Neuronal stem cell (in vitro differentiated cells): ENCODE measurements at places on chromosomes 2 and 18.

DNA sequence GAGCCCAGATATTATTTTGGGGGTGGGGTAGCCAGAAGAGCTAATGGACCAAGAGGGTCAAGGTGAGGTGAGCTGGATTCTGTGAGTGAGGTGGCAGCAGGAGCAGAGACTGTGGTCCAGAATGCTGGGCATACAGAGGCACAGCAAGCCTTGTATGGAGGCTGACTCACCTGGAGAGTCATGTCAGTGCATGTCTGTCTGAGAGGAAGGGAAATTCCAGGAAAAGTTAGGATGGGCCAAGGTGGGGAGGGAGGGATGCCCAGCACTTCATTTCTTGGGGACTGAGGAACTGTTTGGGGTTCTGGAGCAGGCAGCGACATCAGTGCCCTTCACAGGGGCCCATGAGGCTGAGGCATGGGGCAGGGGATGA is 21.1 kb downstream of the PER2 start:
- peaks cover 10% of the 10 kb centered on the region for H3K36me3 ChIP-seq
- peaks cover 3% of the 10 kb centered on the region for H3K4me1 ChIP-seq
- no peak overlapping the region for H3K27ac ChIP-seq
- DNase-seq, result no peak

- H3K4me3 ChIP-seq, result no peak overlapping the region
- H3K27me3 ChIP-seq, result no peaks in the 10 kb centered on the region
- H3K27ac ChIP-seq, result no peak overlapping the region
- H3K36me3 ChIP-seq, result peaks cover 94% of the 10 kb centered on the region
- DNase-seq, result no peak
These were observed 19.6 kb downstream of the UGP2 start for GRCh38 chr2:63861220-63861822.

DNA sequence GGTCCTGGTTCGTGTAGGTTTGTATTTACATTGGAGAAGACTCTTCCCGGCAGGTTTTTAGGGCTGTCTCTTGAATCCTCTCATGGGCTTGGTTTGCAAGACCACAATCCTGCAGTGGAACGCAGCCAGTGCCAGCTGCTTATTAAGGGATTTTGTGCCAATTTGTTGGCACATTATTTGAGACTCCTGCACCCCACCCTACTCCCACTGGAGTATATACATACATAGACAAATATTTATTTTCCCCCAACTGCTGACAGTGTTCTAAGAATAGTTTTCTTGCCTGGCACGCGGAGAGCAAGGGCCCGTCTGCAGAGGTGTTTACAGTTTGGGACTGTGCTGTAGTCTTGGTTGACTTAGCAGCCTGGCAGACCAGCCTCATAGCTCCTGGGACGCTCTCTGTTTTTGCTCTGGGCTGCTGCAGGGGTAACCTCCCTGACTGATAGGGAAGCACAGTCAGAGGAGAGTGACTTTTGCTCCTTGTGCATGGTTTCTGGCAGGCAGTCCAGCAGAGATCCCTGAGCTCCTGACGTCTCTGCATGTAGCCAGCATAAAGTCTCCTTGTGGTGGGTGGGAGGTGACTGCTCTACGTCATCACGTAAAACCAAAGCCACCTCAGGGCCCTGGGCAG is 1.9 kb downstream of the LDLRAD4 start:
- H3K4me1 ChIP-seq, result peaks cover 28% of the 10 kb centered on the region
- DNase-seq, result no peak
- H3K27me3 ChIP-seq, result peaks cover 5% of the 10 kb centered on the region
- no peak overlapping the region for H3K4me3 ChIP-seq
- no peaks in the 10 kb centered on the region for H3K36me3 ChIP-seq
- H3K27ac ChIP-seq, result no peak overlapping the region

DNA sequence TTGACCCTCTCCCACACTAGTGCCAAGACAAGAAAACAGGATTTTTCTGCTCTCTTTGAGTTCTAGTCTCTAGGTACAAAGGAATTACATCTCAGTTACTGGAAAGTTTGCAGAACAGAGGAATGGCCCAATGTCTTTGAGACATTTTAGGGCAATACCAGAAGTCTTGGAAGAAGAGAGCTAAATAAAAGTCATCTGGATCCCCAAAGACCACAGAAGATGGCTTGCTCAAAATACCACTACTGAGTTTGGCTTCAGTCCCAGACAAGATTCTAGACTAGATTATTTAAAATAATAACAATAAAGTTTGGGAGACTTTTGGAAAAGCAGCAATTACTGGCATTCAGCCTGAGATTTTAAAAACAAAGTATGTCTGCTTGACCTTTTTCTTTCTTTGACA is 61.9 kb upstream of the HK2 start:
- no peak overlapping the region for H3K4me3 ChIP-seq
- no peaks in the 10 kb centered on the region for H3K36me3 ChIP-seq
- H3K27me3 ChIP-seq, result no peaks in the 10 kb centered on the region
- no peak for DNase-seq
- no peaks in the 10 kb centered on the region for H3K4me1 ChIP-seq

DNA sequence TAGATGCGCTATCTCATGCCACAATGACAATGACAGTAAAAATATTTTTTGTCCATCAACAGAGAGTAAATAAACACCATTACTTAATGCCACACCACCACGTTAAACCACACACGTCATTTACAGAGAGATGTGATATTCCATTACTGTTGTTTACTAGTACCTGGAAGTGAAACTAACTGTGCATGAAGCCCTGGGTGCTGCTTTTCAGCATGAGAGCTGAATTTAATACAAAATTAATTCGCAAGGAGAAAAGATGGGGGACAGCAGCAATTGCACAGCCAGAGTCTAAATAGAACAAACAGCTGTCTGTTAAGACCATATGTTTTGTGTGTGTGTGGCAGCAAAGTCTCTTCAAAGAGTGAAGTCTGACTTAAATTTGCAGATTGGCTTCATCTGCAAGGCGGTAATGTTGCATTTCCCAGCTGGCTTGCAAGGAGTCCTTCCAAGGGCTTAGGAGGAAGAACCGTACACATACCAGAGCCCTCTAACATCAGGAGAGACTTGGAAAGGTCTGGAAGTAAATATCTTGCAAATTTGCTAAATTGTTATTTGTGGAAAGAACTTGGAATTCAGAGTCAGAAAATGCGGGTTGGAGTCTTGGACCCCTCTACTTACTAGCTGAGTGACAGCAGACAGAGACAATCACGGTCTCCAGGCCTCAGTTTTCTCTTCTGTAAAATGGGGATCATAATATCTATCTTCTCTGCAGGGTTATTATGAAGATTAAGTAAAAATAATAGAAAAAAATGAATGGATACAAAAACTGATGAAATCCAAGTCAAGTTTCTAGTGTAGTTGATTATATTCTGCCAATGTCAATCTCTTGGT is 127.6 kb downstream of the ALPK2 start:
- H3K4me3 ChIP-seq, result no peak overlapping the region
- no peak overlapping the region for H3K27ac ChIP-seq
- peaks cover 7% of the 10 kb centered on the region for H3K36me3 ChIP-seq
- H3K4me1 ChIP-seq, result peaks cover 3% of the 10 kb centered on the region

- H3K36me3 ChIP-seq, result no peaks in the 10 kb centered on the region
- no peaks in the 10 kb centered on the region for H3K4me1 ChIP-seq
- H3K4me3 ChIP-seq, result no peak overlapping the region
- DNase-seq, result no peak
These were observed 130.1 kb downstream of the LNPK start for GRCh38 chr2:175872005-175872348.

- DNase-seq, result no peak
- H3K4me1 ChIP-seq, result peaks cover 3% of the 10 kb centered on the region
- no peak overlapping the region for H3K4me3 ChIP-seq
- no peaks in the 10 kb centered on the region for H3K36me3 ChIP-seq
- no peaks in the 10 kb centered on the region for H3K27me3 ChIP-seq
- H3K27ac ChIP-seq, result no peak overlapping the region
These were observed 488.8 kb upstream of the RAB6C start for GRCh38 chr2:129490641-129491040.

DNA sequence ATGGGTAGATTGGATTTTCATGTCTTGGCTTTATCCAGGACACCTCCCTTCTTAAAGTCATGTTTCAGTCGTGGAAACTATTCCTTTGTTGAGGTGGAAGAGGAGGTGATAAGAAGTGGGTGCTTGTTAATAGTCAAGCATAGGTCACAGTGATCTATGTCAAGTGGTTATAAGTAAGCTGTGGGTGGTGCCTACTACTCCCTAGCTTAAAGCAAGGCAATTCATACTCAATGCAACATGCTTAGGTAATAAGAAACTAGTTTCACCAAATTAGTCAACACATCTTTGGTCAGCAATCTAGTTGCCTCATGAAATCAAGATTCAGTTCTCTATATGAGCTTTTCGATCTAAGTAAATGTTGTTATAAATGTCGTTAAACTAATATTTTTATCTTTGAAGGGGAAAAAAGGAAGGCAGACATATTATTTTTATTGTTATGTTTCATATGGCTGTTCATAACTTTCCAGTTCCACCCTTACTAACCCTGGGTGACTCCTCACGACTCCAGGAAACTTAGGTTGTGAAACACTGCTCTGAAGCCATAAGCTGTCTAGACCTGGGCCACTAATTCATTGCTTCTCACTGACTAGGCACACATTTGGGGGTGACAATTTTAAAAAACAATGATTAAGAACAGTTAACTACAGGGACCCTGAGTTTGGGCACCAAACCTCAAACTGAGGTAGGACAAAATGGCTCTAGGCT is 5.8 kb upstream of the ABCB11 start:
- no peak overlapping the region for H3K4me3 ChIP-seq
- H3K27me3 ChIP-seq, result no peaks in the 10 kb centered on the region
- DNase-seq, result no peak
- H3K4me1 ChIP-seq, result no peaks in the 10 kb centered on the region

- H3K27ac ChIP-seq, result no peak overlapping the region
- H3K4me3 ChIP-seq, result no peak overlapping the region
- H3K36me3 ChIP-seq, result no peaks in the 10 kb centered on the region
- H3K27me3 ChIP-seq, result no peaks in the 10 kb centered on the region
- DNase-seq, result no peak
- H3K4me1 ChIP-seq, result peaks cover 2% of the 10 kb centered on the region
These were observed 106.8 kb downstream of the ARHGAP28 start for GRCh38 chr18:6836331-6836730.

DNA sequence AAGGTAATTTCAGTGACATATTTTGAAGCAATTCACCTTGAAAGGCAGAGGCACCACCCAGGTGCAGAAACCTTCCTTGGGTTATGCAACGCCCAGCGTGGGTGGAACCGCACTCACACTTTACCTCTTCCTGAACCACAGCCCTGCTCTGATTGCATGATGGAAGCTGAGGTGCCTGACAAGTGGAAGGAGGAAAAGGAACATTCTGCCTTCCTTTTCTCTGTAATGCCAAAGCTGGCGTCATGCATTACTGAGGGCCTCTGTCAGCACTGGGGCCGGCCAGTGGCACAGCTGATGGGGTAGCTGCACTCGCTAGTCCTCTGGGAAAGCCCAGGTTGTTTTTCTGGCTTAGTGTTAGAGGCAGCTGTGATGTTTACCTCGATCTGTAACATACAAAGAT is 266.5 kb downstream of the NEDD4L start:
- H3K4me1 ChIP-seq, result peaks cover 3% of the 10 kb centered on the region
- H3K27me3 ChIP-seq, result no peaks in the 10 kb centered on the region
- no peak overlapping the region for H3K27ac ChIP-seq
- DNase-seq, result no peak

GRCh38 chr2:189641590-189641989 is 19.7 kb upstream of the ASNSD1 start:
- H3K36me3 ChIP-seq, result no peaks in the 10 kb centered on the region
- H3K4me3 ChIP-seq, result no peak overlapping the region
- peaks cover 3% of the 10 kb centered on the region for H3K4me1 ChIP-seq
- DNase-seq, result no peak
- H3K27ac ChIP-seq, result no peak overlapping the region

DNA sequence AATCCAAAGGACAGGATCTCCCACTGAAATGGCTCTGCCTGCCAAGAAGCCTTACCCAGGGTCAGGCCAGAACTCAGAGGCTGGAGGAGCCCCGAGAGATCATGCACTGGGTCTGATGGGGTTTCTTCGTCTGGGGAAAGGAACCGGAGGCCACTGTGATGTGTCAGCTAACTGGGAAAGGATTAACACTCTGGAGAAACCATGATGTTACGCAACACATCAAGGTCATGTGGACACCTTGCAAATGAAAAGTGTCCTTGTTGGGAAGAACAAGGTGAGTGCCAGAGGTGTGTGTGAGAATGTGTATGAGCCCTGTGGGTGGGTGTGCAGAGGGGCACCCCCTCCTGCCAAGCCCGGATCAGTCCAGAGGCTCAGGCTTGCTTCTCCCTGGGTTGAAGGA is 86.9 kb downstream of the CRACDL start:
- no peak for DNase-seq
- no peaks in the 10 kb centered on the region for H3K36me3 ChIP-seq
- H3K27ac ChIP-seq, result no peak overlapping the region
- H3K27me3 ChIP-seq, result peaks cover 3% of the 10 kb centered on the region

DNA sequence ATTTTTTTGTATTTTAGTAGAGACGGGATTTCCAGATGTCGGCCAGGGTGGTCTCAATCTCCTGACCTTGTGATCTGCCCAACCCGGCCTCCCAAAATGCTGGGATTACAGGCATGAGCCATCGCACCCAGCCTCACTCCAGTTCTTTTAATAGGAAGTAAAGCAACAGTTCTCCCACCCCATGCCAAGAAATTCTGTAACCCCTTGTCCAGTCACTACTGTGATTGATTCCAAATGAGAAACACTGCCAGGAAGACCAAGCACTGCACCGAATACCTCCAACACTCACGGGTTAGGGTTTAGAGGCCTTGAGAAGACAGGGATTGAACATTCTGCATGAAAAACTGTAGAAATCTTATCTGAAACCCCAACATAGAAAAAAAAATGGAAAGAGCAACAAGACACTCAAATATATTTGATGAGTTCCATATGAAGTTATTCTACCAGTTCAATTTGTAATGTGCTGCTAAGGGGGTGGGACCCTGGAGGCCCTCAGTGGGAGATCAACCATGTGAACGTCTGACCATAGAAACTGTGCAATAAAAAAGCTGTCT is 48.2 kb upstream of the BIN1 start:
- no peak overlapping the region for H3K27ac ChIP-seq
- H3K4me1 ChIP-seq, result peaks cover 2% of the 10 kb centered on the region
- DNase-seq, result no peak
- no peaks in the 10 kb centered on the region for H3K36me3 ChIP-seq
- no peaks in the 10 kb centered on the region for H3K27me3 ChIP-seq

DNA sequence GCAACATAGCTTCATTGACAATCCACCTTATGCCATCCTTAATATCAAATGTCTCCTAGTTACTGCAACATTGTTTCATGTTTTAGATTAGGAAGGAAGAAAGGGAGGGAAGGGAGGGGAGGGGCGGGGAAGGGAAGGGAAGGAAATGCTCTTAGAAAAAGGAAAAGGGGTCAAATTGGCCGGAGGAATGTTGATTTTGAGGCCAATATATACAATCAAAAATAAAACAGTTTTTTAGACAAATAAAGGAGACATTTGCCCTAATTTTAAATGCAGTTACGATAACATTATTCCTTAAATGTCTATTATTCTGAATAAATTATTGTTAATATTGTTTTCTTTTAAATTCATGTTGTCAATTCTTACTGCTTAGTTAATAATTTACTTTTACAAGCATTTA is 33.5 kb upstream of the CALCRL start:
- no peak overlapping the region for H3K27ac ChIP-seq
- no peaks in the 10 kb centered on the region for H3K27me3 ChIP-seq
- no peak for DNase-seq
- H3K4me1 ChIP-seq, result no peaks in the 10 kb centered on the region
- H3K36me3 ChIP-seq, result no peaks in the 10 kb centered on the region
- H3K4me3 ChIP-seq, result no peak overlapping the region

- H3K36me3 ChIP-seq, result no peaks in the 10 kb centered on the region
- H3K4me1 ChIP-seq, result peaks cover 23% of the 10 kb centered on the region
- H3K27me3 ChIP-seq, result no peaks in the 10 kb centered on the region
These were observed 2.8 kb downstream of the FOSL2 start for GRCh38 chr2:28395334-28396061.
